ENCODE measurements at places on chromosomes 16 and 17.

DNA sequence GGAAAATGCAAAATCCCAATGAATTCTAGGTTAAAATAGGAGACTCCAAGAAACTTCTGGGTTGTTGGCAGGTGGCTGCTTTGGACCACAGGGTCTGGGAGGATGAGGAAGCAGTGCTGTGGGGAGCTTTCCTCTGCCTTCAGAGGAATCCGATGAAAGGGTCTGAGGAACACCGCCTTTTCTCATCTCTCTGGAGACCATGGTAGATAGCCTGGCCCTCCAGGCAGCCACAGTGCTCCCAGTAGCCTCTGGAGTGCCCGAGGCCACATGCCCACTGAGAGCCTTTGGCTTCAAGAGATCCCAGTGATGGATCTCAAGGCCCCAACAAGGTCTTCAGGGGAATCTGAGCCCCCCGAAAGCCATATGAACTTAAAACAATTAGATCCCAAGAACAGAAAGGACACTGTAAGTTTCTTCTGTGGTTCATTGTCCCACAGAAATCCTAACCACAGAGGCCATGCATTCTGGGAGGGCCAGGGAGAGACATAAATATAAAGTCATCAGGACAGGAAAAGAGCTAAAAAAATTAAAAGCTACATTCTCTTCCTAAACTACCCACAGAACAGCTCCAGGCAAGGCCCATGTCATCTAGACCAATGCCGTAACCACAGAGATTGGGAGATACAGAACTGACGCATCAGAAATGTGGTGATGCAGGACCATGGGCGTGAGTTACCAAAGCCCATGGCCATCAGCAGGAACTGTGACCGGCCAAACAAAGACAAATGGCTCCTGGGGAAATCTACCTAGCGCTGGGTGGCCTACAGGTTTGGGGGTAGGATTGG lies 24.3 kb downstream of the TK2 start:
- DNase-seq = no peak

DNA sequence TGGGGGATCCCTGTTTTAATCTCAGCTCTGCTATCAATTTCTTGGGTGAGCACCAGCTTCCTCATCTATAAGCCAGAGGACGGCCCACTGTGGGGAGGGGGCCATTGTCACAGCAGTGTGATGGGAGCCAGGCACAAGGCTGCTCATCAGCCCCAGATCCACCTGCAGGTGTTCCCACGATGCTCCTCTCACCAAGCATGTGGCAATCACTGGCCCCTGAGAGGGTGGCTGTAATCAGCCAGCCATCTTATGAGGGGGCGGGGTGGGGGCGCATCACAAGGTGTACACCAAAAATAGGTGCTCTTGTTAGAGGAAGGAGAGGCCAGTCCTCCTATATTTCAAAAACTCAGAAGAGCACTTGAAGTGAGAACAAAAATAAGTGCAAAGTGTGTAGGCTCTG lies 31.2 kb downstream of the HNF1B start:
- peak; percentile 90 for DNase-seq

DNA sequence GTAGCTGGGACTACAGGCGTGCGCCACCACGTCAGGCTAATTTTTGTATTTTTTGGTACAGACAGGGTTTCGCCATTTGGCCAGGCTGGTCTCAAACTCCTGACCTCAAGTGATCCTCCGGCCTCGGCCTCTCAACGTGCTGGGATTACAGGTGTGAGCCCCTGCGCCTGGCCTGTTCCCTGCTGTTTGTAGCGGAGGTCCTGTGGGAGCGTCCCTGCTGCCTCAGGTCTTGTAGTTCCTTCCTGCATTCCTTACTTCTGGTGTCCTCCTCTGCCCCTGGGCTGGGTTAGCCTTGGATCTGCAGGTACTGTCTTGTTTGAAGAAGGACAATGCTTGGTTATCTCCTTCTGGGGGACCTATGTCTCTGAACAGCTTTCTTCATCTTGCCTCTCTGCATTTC lies 23.6 kb upstream of the G6PC1 start:
- no peak for DNase-seq

DNA sequence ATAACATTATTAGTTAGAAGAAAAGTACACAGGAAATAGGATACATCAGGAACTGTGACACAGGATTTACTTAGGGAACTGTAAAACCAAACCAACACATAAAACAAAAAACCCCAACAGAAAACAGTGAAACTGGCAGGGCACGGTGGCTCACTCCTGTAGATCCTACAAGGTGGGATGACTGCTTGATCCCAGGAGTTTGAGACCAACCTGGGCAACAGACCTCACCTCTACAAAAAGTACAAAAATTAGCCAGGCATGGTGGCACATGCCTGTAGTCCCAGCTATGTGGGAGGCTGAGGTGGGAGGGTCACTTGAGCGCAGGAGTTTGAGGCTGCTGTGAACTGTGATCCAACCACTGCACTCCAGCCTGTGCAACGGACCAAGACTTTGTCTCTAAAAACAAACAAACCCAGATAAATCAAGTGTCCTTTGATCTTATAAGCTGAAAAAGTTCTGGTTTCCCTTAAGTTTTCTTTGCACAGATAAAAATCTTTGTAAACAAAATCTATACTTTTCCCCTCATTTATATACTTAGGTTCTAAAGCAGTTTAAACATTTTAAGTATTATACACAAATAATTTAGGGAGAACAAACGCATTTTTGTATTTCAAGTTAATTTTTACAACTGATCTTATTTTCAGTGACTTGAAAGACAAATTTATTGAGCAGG lies 111.5 kb upstream of the TOB1 start:
- no peak for DNase-seq

DNA sequence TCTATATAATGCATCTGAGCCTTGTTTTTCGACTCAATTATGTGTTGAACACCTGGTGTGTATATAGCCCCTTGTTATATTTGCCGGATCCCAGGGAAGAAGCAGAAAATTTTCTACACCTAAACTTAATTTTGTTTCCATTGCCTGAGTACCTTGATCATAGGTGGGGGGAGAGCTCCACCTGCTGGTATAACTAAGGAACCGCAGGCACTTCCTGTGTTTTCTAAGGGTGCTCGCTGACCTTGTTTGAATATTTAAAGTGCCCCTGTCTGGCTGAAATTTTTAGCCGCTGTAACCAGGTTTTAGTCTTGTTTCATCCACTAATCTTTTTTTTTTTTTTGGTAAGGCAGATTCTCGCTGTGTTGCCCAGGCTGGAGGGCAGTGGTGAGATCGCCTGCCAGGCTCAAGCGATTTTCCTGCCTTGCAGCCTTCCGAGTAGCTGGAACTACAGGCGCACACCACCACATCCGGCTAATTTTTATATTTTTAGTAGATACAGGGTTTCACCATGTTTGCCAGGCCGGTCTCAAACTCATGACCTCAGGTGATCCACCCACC lies 6.5 kb upstream of the NUBP1 start:
- peak; percentile 79 for DNase-seq

- no peak for DNase-seq
These were observed 36.7 kb upstream of the NLRP1 start for GRCh38 chr17:5621026-5621425.

- DNase-seq = no peak
These were observed 166.4 kb downstream of the TANC2 start for GRCh38 chr17:63132459-63132911.

- peak; percentile 83 for DNase-seq
These were observed 59.8 kb upstream of the FBXO47 start for GRCh38 chr17:39026980-39027451.

DNA sequence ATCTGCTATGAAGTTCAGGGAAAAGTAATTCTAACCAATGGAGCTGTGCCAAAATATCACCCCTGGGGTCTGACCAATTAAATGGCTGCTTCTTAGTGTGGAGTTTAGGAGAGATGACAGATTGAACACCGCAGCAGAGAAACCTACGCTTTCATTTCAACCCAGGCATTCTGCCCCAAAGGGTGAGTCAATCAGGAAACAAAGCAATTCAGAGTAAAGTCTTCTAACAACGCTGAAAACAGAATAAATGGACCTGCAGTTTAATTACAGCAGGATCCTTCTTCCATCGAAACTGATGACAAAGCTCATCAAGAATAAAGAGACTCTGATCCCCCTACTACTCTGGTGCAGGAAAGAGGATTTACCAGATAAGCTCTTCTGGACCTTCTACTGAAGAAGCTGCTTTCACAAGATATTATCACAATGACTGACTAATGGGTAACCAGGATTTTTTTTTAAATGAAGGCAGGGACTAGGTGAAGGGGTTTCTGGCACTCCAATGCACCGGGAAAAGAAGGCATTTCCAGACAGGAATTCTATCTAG lies 16.7 kb downstream of the RFFL start:
- peak; percentile 43 for DNase-seq

GRCh38 chr16:80051040-80051439 lies 450.5 kb upstream of the MAF start:
- DNase-seq = no peak

GRCh38 chr16:74622005-74622404 lies 15.1 kb upstream of the GLG1 start:
- DNase-seq = no peak

DNA sequence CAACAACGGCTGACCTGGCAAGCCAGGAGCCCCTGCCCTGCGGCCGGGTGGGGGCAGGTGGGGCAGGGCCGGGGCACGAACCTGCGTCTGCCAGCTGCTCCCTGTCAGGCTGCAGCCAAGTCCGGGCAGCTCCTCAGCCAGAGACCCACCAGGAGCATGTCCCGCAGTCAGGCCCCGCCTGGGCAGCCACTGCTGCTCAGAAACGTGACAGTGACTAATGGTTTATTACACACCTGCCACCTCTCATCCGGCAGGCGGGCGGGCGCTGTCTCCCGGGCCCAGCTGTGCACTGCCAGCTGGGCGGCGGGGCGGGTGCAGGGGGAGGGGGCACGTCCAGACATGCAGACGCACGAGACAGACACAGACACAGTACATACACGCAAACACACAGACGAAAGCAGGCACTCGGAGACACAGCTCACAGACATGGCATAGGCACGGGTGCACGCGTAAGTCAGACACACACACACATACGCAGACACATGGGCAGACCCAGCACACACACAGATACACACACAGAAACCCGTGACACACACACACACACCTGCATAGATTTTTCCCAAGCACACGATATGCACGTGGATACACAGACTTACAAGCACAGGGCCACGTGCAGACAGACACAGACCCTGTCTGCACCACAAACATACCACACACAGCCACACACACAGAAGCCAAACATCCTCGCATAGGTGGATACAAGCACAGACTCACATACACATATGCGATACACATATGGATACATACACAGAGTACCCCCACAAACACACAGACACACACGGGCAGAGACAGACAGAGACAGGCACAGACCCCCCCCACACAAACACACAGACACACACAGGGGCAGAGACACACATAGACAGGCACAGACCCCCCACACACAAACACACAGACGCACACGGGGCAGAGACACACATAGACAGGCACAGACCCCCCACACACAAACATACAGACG lies 248.3 kb upstream of the CIBAR2 start:
- DNase-seq = peak; percentile 55

DNA sequence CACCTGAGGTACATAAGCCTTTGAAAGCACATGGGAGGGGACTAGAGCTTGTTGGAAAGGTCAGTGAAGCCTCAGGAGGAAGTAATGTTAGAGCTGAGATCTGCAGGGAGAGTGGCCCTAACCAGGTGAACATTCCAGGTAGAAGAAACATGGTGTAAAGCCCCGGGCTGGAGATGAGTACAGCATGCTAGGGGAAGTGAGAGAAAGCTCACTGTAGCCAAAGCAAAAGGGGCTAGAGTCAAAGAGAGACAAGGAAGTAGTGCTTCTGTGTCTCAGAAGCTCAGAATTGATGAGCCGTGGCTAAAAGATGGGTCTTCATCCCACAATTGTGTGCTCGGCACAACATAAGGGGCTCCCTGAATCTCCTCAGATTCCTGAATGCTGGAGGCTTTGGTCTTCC lies 481.8 kb downstream of the XYLT1 start:
- no peak for DNase-seq

GRCh38 chr17:63626551-63627180 lies 4.4 kb downstream of the MAP3K3 start:
- DNase-seq = no peak

GRCh38 chr16:81327011-81327410 lies 12.2 kb downstream of the GAN start:
- no peak for DNase-seq

DNA sequence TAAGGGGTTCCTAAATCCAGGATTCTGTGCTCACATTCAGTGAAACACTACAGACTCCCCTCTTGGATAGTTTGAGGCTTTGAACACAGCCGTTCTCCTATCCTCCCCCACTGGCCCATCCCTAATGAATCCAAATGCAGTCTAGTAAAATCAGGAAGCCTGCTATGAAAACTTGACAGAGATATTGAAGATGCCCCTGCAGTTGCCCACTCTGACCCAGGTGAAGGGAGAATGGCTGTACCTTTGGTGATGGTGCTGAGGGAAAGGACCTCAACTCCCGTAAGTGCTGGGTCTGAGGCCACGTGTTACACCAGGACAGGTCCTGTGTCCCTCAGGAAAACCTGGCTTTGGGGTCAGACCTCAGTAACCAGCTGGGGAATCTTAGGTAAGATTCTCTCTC lies 54.4 kb downstream of the SF3B3 start:
- DNase-seq = no peak

DNA sequence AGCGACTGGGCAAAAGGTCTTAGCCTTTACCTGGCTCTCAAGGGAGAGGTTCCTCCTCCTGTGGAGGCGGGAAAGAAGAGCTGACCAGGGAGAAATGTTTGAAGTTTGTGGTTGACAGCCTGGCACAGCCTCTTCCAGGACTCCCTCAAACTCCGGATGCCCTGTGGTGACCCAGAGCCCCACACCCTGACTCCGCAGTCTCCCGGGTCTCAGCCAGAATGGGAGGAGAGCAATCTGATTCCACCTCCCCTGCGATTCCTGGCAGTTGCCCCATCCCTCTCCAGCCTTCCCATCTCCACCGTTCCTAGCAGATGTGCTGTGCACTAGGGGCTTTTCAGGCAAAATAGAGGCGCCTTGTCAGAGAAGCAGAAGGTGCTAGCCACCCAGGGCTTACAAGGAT lies 5.5 kb upstream of the DNAI2 start:
- no peak for DNase-seq

DNA sequence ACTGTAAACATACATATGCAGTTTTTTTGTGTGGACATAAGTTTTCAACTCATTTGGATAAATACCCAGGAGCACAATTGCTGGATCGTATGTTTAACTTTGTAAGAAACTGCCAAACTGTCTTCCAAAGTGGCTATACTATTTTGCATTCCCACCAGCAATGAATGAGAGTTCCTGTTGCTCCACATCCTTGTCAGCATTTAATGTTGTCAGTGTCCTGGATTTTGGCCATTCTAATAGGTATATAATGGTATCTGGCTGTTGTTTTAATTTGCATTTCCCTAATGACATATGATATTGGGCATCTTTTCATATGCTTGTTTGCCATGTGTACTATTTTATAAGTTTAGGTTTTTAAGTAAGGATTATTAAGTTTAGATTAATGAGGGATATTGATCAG lies 14.1 kb downstream of the TANGO6 start:
- no peak for DNase-seq

GRCh38 chr17:1142561-1142971 lies 37.2 kb downstream of the ABR start:
- DNase-seq = no peak
